ENCODE measurements at places on chromosomes 6 and 20. TPM values are rescaled to one million over a fixed set of nuclear protein-coding genes. Genes with fewer than 3 reads are reported as not detected.

Gene SLC32A1
- total RNA-seq, result not detected

Gene CTAGE9
- not detected for total RNA-seq

Gene GRIK2
- total RNA-seq, result 2.4 TPM

Gene COQ3
- 7.6 TPM for total RNA-seq

Measured in M059J (cell line).